ENCODE measurements at places on chromosomes 3 and 15.

- no peak overlapping the region for H3K27ac ChIP-seq
- no peaks in the 10 kb centered on the region for H3K36me3 ChIP-seq
- no peak overlapping the region for H3K4me3 ChIP-seq
- DNase-seq, result no peak
- H3K4me1 ChIP-seq, result peaks cover 2% of the 10 kb centered on the region
- peaks cover 9% of the 10 kb centered on the region for H3K27me3 ChIP-seq
Observed at GRCh38 chr15:80581976-80582375, 113.1 kb upstream of the ABHD17C start.

GRCh38 chr15:83379579-83379959, 67.6 kb upstream of the SH3GL3 start:
- no peaks in the 10 kb centered on the region for H3K4me1 ChIP-seq
- no peak overlapping the region for H3K4me3 ChIP-seq
- peaks cover 17% of the 10 kb centered on the region for H3K27me3 ChIP-seq
- H3K36me3 ChIP-seq, result no peaks in the 10 kb centered on the region

DNA sequence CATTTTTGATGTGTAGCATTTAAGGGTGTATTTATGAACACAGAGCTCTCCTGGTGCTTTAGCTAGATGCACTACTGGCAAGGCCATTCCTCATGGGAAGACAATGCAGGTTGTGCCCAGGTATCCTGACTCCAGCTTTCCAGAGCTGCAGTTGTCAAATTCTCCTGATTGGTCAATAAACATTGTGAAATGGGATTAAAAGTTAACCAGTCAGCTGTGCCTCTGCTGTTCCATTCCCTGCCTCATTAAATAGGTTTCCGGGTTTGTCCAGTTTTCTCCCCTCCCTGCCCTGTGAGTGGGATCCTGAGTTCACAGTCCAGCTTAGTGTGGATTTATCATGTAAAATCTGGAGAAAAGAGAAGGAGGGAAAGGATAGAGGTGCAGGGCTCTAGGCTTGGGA, 207.3 kb downstream of the SQOR start:
- H3K27ac ChIP-seq, result no peak overlapping the region
- no peaks in the 10 kb centered on the region for H3K4me1 ChIP-seq
- H3K4me3 ChIP-seq, result no peak overlapping the region
- no peak for DNase-seq
- H3K27me3 ChIP-seq, result peaks cover 2% of the 10 kb centered on the region

DNA sequence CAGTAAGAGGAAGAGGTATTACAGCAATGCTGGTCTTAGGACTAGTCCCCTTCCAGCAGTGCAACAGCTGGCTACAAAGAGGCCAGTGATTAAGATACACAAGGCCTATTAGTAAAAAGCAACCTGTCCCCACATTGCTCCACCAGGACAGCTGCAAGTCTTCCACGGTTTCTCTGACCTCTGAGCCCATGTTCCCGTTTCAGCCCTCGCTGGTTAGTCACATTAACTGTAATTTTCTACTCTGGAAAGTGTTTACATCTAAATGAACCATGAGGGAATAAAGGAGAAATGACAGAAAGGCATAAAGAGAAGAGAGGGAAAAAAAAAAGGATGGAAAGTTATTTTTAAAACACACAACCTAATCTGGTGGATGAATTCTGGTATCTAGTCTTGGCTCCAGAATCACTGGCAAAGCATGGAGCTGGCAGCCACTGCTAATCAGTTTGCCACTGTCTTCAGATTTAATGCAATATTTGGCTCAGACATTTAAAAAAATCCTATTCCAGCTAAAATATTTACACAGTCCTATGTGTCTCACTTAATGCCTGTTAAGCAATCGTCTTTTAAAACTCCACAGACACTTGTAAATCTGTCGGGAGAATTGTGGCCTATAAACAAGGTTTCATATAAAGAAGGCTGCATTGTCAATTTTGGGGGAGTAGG, 154.9 kb downstream of the GREM1 start:
- H3K27me3 ChIP-seq, result no peaks in the 10 kb centered on the region
- DNase-seq, result no peak
- no peaks in the 10 kb centered on the region for H3K36me3 ChIP-seq
- peaks cover 11% of the 10 kb centered on the region for H3K4me1 ChIP-seq

GRCh38 chr3:123328851-123329635, 119.8 kb downstream of the ADCY5 start:
- no peaks in the 10 kb centered on the region for H3K4me1 ChIP-seq
- peaks cover 9% of the 10 kb centered on the region for H3K27me3 ChIP-seq
- DNase-seq, result peak; percentile 82
- no peak overlapping the region for H3K27ac ChIP-seq

- peaks cover 4% of the 10 kb centered on the region for H3K27me3 ChIP-seq
- DNase-seq, result no peak
- H3K4me1 ChIP-seq, result no peaks in the 10 kb centered on the region
- no peak overlapping the region for H3K27ac ChIP-seq
Observed at GRCh38 chr15:72992841-72993252, 59.4 kb upstream of the NEO1 start.

DNA sequence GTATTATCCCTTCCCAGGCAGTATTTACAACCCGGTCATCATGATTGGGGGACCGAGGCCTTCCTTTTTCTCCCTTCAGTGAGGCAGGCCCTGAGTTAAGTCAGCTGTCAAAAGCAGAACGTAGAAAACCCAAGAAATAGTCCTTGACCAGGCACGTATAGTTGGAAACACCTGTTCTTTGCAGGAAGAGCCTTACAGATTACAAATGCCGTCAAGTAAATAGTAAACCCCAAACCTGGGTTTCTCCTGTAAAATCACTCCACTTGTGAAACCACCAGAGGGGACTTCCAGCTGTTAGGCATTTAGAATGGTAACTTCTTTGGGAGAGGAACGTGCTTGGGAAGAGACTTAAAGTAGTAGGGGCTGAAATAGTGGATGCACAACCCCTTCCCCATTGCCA, 1.0 kb upstream of the BTBD1 start:
- peaks cover 2% of the 10 kb centered on the region for H3K27me3 ChIP-seq
- peak overlapping the region; percentile 23 for H3K27ac ChIP-seq
- peak overlapping the region; percentile 76 for H3K4me3 ChIP-seq

- H3K27me3 ChIP-seq, result no peaks in the 10 kb centered on the region
- peaks cover 24% of the 10 kb centered on the region for H3K4me1 ChIP-seq
- no peak for DNase-seq
- peaks cover 2% of the 10 kb centered on the region for H3K36me3 ChIP-seq
- H3K27ac ChIP-seq, result peak overlapping the region; percentile 91
Observed at GRCh38 chr15:65778269-65778668, 13.8 kb downstream of the DENND4A start.

DNA sequence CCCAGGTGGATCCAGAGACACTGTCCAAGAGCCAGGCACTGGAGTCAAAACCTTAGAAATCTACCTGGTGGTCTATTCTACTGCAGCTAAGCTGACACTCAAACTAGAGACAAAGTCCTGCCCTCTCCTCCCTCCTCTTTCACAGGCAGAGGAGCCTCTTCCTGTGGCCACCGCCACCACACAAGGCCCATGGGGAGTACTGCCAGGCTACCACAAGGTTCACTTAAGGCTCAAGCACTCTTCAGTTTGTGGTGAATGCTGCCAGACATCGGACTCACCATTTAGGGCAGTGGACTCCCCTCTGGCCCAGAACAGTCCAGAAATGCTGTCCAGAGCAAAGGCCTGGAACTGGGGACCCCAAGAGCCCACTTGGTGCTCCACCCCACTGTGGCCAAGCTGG, 160.9 kb downstream of the ADAMTS17 start:
- H3K36me3 ChIP-seq, result no peaks in the 10 kb centered on the region
- no peak overlapping the region for H3K4me3 ChIP-seq
- no peaks in the 10 kb centered on the region for H3K4me1 ChIP-seq
- no peak overlapping the region for H3K27ac ChIP-seq

DNA sequence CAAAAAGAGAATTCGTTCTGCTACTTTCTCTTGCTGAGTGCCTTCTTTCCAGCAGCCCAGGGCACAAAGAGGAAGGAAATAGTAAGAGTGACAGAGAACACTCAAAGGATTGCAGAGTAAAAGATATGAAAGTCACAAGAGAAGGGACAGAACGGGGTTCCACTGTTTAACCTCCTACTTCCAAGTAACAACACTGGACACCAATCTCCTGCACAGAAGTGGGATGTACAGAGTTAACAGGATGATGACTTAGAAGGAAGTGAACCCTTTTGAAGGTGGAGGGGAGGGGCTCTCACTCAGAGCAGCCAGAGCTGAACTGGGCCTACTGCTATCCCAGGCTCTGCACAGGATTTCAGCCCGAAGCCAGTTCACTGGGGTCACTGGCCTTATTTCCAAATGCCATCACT, 130.1 kb upstream of the PRICKLE2 start:
- H3K36me3 ChIP-seq, result no peaks in the 10 kb centered on the region
- H3K27ac ChIP-seq, result no peak overlapping the region
- no peak for DNase-seq
- no peak overlapping the region for H3K4me3 ChIP-seq

- no peak overlapping the region for H3K4me3 ChIP-seq
- H3K27ac ChIP-seq, result no peak overlapping the region
- no peaks in the 10 kb centered on the region for H3K27me3 ChIP-seq
- no peak for DNase-seq
- peaks cover 14% of the 10 kb centered on the region for H3K4me1 ChIP-seq
Observed at GRCh38 chr3:124653071-124653796, 77.0 kb upstream of the UMPS start.

- no peaks in the 10 kb centered on the region for H3K27me3 ChIP-seq
- H3K36me3 ChIP-seq, result no peaks in the 10 kb centered on the region
- no peak for DNase-seq
- no peak overlapping the region for H3K27ac ChIP-seq
- no peaks in the 10 kb centered on the region for H3K4me1 ChIP-seq
Observed at GRCh38 chr3:168991803-168992202, 671.7 kb downstream of the MECOM start.

- no peak overlapping the region for H3K27ac ChIP-seq
- DNase-seq, result no peak
- H3K4me3 ChIP-seq, result no peak overlapping the region
Observed at GRCh38 chr3:46484911-46485778, 12.6 kb upstream of the RTP3 start.

DNA sequence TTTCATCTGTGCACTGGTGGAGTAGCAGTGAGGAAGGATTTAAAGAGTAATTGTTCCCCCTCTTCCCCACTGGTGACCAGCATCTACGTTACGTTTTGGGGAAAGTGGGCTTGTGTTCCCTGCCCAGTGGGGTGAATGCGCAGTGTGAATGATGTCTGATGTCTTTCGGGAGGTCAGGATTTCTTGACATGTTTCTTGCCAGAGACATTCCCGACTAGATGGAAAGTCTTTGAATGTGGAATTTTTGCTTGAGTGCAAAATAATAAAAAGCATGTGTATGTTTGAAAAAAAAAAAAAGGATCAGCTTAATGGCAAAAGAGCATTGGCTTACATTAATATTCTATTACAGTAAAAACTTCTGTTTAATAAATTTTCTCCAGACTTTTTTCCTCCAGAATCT, 632.2 kb downstream of the FOXP1 start:
- no peak overlapping the region for H3K4me3 ChIP-seq
- no peak for DNase-seq
- H3K36me3 ChIP-seq, result no peaks in the 10 kb centered on the region

DNA sequence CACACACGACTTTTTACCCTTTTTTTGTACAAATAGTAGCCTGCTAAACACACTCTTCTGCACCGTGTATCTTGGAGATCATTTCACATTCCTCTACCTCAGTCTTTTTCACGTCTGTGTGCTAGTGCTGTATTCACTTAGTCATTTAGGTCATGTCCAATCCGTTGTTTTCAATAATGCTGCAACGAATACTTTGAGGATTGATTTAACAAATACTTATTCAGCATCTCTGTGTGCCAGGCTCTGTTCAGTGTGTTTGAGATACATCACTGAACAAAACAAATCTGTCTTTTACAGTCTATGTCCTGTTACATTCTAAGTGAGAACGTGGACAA, 882 bp downstream of the JMJD7 start:
- peaks cover 4% of the 10 kb centered on the region for H3K36me3 ChIP-seq
- no peaks in the 10 kb centered on the region for H3K27me3 ChIP-seq
- H3K4me3 ChIP-seq, result peak overlapping the region; percentile 98
- peaks cover 25% of the 10 kb centered on the region for H3K4me1 ChIP-seq

- H3K27me3 ChIP-seq, result peaks cover 2% of the 10 kb centered on the region
- H3K4me1 ChIP-seq, result peaks cover 11% of the 10 kb centered on the region
- no peak overlapping the region for H3K4me3 ChIP-seq
Observed at GRCh38 chr3:127817406-127817841, 4.9 kb downstream of the MGLL start.

- no peaks in the 10 kb centered on the region for H3K4me1 ChIP-seq
- no peak overlapping the region for H3K4me3 ChIP-seq
- no peaks in the 10 kb centered on the region for H3K36me3 ChIP-seq
- H3K27me3 ChIP-seq, result no peaks in the 10 kb centered on the region
- DNase-seq, result no peak
Observed at GRCh38 chr15:86439614-86440013, 359.9 kb downstream of the AGBL1 start.

DNA sequence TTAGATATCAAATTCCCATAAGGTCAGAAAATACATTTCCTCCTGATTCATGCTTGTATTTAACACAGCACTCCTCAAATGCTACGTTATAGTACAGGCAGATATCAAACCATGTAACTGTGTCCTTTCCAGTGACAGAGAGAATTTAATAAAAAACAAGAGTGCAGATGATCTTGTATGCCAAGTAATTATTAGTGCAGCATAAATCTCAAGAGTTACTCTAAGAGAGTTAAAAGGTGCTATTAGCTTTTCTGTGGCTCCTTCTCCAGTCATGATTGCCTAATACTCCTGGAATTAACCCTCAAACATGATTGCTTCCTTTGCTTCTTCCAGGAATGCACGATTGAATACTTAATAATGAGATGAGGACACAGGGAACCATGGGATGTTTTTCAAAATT, 413.0 kb upstream of the DPH6 start:
- no peaks in the 10 kb centered on the region for H3K27me3 ChIP-seq
- no peak overlapping the region for H3K27ac ChIP-seq
- no peaks in the 10 kb centered on the region for H3K36me3 ChIP-seq
- H3K4me1 ChIP-seq, result no peaks in the 10 kb centered on the region
- H3K4me3 ChIP-seq, result no peak overlapping the region
- DNase-seq, result no peak

- H3K27me3 ChIP-seq, result no peaks in the 10 kb centered on the region
- DNase-seq, result no peak
- no peaks in the 10 kb centered on the region for H3K36me3 ChIP-seq
- no peak overlapping the region for H3K4me3 ChIP-seq
- no peak overlapping the region for H3K27ac ChIP-seq
- H3K4me1 ChIP-seq, result peaks cover 6% of the 10 kb centered on the region
Observed at GRCh38 chr3:61520966-61521628, 40.3 kb upstream of the PTPRG start.

DNA sequence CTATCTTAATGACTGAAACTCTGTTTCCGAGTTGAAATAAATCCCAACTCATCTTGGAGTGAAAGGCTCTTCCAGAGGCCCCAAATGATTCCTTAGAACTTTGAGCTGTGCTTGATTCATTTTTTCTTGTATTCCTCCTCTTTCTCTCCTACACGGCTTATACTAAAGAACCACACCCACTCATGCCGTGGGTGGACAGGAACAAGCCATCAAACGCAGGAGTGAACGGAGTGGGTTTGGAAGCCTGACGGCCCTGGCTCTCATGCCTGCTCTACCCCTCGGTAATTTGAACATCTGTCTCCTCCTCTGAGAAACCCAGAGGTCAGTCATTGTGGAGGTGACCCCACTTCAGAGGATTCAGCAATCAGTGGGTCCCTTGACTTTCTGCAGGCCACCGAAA, 236.5 kb downstream of the AGBL1 start:
- H3K27me3 ChIP-seq, result no peaks in the 10 kb centered on the region
- H3K27ac ChIP-seq, result no peak overlapping the region
- no peak overlapping the region for H3K4me3 ChIP-seq
- H3K4me1 ChIP-seq, result no peaks in the 10 kb centered on the region
- no peak for DNase-seq

GRCh38 chr15:56038015-56038414, 44.6 kb upstream of the NEDD4 start:
- H3K36me3 ChIP-seq, result no peaks in the 10 kb centered on the region
- no peak overlapping the region for H3K27ac ChIP-seq
- H3K27me3 ChIP-seq, result peaks cover 13% of the 10 kb centered on the region

GRCh38 chr15:48595981-48596380, 49.5 kb downstream of the FBN1 start:
- H3K27ac ChIP-seq, result peak overlapping the region; percentile 25
- no peaks in the 10 kb centered on the region for H3K36me3 ChIP-seq
